Karpas-422 (cell line): ENCODE measurements at places on chromosomes 13 and 19.

- H3K27me3 ChIP-seq, result no peaks in the 10 kb centered on the region
- H3K4me1 ChIP-seq, result peaks cover 32% of the 10 kb centered on the region
- DNase-seq, result peak; percentile 97
- H3K36me3 ChIP-seq, result no peaks in the 10 kb centered on the region
- H3K27ac ChIP-seq, result peak overlapping the region; percentile 77
- peak overlapping the region; percentile 44; the same call in 1 of the 2 replicates for H3K4me3 ChIP-seq
Measured at GRCh38 chr19:35066691-35067563, 25.4 kb downstream of the HPN start.

- no peaks in the 10 kb centered on the region for H3K27me3 ChIP-seq
- peaks cover 60% of the 10 kb centered on the region for H3K4me1 ChIP-seq
- no peak for DNase-seq
- H3K4me3 ChIP-seq, result no peak overlapping the region
Measured at GRCh38 chr13:42968906-42969305, 23.1 kb downstream of the EPSTI1 start.

DNA sequence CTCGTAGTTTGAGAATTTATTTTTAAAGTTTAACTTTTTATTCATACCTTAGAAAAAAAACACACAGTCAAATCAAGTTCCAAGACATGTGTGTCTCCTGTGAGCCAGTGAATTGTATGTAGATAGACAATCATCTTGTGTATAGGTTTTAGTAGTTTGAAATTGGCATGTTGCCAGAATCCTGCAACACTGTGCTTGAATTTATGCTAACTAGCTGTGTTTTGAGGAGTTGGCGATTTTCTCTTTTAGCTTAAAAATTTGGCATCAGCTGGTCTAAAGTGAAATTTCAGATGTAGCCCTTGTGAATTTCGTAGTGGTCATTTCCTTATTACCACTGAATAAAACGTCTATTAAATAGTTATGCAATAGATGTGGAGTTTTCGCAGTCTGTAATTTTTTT lies 213.2 kb downstream of the ATP8A2 start:
- no peaks in the 10 kb centered on the region for H3K27me3 ChIP-seq
- no peak overlapping the region for H3K4me3 ChIP-seq
- no peak overlapping the region for H3K27ac ChIP-seq

DNA sequence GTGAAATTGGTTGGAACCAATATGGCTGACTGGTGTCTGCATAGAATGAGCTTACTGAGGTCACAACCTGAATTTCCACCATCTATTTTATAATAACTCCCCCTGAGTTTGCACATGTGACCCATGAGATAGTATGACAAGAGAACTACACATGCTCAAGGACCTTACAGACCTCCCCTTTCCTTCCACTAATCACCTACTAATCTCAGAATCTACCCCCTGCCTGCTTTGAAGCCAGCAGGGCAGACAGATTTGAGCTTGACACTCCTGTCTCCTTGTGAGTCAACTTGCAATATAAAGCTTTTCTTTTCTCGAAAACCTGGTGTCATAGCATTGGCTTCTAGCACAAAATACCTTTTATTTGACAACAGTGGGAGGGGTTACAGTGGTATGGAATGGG lies 248.4 kb downstream of the RFC3 start:
- DNase-seq, result no peak
- H3K4me3 ChIP-seq, result no peak overlapping the region
- H3K36me3 ChIP-seq, result no peaks in the 10 kb centered on the region
- no peak overlapping the region for H3K27ac ChIP-seq
- H3K4me1 ChIP-seq, result no peaks in the 10 kb centered on the region

- H3K4me3 ChIP-seq, result no peak overlapping the region
- H3K36me3 ChIP-seq, result no peaks in the 10 kb centered on the region
- H3K27me3 ChIP-seq, result no peaks in the 10 kb centered on the region
- no peaks in the 10 kb centered on the region for H3K4me1 ChIP-seq
- DNase-seq, result no peak
Measured at GRCh38 chr13:92179223-92179622, 780.8 kb downstream of the GPC5 start.

GRCh38 chr13:43094901-43095300 lies 71.5 kb downstream of the DNAJC15 start:
- no peaks in the 10 kb centered on the region for H3K27me3 ChIP-seq
- H3K27ac ChIP-seq, result peak overlapping the region; percentile 22
- no peak for DNase-seq
- H3K4me1 ChIP-seq, result peaks cover 17% of the 10 kb centered on the region
- no peak overlapping the region for H3K4me3 ChIP-seq

DNA sequence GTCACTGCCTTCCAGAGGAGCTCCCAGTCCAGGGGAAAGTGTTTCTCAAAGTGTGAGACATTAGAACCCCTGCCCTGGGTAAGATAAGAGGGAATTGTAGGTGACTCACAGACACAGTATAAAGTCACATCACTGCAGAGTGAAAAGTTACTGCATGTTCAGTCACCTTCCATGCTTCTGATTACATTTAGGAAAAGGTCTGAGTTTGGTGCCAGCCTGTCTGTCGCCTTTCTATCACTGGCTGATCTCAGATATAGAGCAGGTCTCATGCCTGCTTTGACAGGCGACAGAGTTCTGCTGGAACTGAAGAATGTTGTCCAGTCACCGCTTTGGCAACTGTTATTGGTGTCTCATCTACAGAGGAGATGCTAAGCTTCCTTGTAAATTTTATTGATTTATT lies 1078.6 kb downstream of the UQCRFS1 start:
- no peaks in the 10 kb centered on the region for H3K27me3 ChIP-seq
- no peak overlapping the region for H3K27ac ChIP-seq
- H3K36me3 ChIP-seq, result no peaks in the 10 kb centered on the region
- DNase-seq, result no peak
- no peaks in the 10 kb centered on the region for H3K4me1 ChIP-seq
- H3K4me3 ChIP-seq, result no peak overlapping the region

DNA sequence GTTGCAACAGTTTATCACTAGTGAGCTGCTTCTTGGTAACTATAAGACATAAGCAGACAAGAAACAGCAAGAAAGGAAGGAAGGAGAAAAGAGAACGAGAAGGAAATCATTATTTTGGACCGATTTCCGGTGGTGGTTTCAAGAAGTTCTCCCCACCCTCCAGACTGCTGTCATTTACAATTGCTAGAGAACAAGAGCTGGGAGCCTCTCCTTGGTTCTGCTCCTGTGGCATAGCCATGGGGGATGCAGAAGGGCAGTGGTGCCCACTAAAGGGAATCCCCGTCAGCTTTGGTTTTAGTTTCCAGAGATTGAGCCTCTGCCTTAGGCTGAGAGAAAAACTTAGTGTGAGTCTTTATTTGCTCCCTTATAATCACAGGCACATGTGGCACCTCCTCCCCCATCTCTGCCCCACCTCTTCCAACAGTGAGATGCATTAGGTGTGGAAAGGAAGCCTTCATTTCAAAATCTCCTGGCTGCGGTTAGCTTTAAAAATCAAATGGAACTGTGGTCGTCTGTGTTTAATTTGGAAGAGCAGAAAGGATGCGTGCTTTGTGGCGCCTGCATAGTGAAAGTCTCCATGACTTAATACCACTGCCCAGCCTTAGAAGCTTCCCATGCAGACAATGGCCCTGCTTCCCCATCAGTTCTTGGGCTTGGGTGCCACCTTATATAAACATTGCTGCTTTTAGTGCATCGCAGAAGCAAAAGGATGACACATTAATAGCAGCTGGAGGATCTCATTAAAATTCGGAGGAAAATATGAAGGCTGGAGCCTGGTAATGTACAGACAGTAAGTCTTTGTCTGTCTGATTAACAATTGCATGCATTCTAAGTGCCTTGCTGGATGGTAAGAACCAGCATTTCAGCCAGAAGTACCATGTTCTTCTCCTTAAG lies 25.0 kb downstream of the LRCH1 start:
- no peak for DNase-seq
- no peaks in the 10 kb centered on the region for H3K36me3 ChIP-seq
- no peaks in the 10 kb centered on the region for H3K4me1 ChIP-seq
- H3K4me3 ChIP-seq, result no peak overlapping the region

DNA sequence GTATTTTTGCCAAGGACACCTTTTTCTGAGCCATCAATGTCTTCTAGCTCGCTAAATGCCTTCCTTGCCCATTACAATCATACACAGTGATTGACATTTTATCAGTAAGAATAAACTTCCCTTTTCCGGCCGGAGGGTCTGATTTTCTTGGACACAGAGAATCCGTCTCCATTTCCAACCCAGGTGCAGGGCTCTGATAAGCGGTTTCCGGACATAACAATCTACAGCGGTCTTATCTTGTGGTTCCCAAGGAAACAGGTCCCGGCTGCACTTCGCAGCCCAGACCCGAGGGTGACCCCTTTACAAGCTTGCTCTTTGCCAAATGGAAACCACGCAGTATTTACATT lies 5.1 kb upstream of the ZNF77 start:
- peak overlapping the region; percentile 83 for H3K4me3 ChIP-seq
- no peak overlapping the region for H3K27ac ChIP-seq
- H3K4me1 ChIP-seq, result peaks cover 5% of the 10 kb centered on the region; the same call in 1 of the 2 replicates
- DNase-seq, result peak; percentile 64
- no peaks in the 10 kb centered on the region for H3K36me3 ChIP-seq

GRCh38 chr13:93180356-93180969 lies 46.1 kb upstream of the GPC6 start:
- H3K27me3 ChIP-seq, result no peaks in the 10 kb centered on the region
- no peak for DNase-seq
- no peaks in the 10 kb centered on the region for H3K36me3 ChIP-seq

- peaks cover 34% of the 10 kb centered on the region for H3K4me1 ChIP-seq
- no peak for DNase-seq
- no peaks in the 10 kb centered on the region for H3K36me3 ChIP-seq
- no peak overlapping the region for H3K27ac ChIP-seq
Measured at GRCh38 chr13:77028202-77028601, 1.2 kb upstream of the FBXL3 start.

- H3K27ac ChIP-seq, result no peak overlapping the region
- no peaks in the 10 kb centered on the region for H3K36me3 ChIP-seq
- no peaks in the 10 kb centered on the region for H3K4me1 ChIP-seq
- no peaks in the 10 kb centered on the region for H3K27me3 ChIP-seq
- DNase-seq, result no peak
Measured at GRCh38 chr19:37251308-37252229, 33.6 kb downstream of the ZNF383 start.
